ENCODE measurements at places on chromosomes 7 and 10. TPM values are rescaled to one million over a fixed set of nuclear protein-coding genes. Genes with fewer than 3 reads are reported as not detected.

FBXL15 gene
- 16.3 TPM for total RNA-seq

EBLN1 gene
- not detected for total RNA-seq

LIPA gene
- 35.9 TPM for total RNA-seq

DNA sequence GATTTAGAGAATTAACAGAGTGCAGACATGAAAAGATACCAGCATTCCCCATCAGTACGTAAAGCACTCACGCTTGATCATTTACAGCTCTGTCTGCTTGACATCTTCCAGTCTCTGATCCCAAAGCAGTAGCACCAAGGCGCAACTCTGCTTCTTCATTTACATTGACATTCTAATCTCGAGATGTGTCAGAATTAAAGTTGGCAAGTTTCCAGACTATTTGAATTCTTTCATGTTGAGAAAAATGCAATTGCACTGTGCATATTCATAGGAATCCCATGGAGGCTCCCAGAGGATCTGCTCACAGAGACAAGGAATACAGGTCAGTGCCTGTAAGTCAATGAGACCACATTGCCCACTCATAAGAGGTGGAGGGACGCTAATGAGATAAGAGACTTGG is 183.9 kb downstream of the LRRN3 start:
- no peak overlapping the region for H3K27ac ChIP-seq
- H3K27me3 ChIP-seq = no peaks in the 10 kb centered on the region
- no peaks in the 10 kb centered on the region for H3K4me1 ChIP-seq
- H3K4me3 ChIP-seq = no peak overlapping the region
- peaks cover 2% of the 10 kb centered on the region for H3K36me3 ChIP-seq
- DNase-seq = no peak

DNA sequence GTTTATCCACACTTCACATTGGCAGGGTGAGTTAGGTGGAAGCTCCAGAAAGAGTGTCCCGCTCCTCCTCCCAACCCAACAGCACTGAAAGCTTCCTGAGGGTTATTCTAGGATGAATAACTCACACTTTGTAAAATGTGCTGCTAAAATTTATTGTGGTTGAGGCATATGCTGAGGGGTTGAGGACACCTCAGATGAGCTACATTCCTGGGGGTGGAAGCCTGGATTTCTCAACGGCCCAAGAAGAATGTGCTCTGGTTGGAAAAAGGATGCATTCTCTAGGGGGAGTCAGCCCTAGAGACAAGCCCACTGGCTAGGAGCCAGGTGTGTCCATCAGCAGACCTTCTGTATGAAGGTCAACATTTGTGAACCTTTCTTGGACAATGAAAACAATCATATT is 91.5 kb upstream of the PDE1C start:
- H3K4me1 ChIP-seq = no peaks in the 10 kb centered on the region
- H3K36me3 ChIP-seq = no peaks in the 10 kb centered on the region
- H3K27me3 ChIP-seq = no peaks in the 10 kb centered on the region
- no peak overlapping the region for H3K4me3 ChIP-seq
- H3K27ac ChIP-seq = no peak overlapping the region
- DNase-seq = no peak

DNA sequence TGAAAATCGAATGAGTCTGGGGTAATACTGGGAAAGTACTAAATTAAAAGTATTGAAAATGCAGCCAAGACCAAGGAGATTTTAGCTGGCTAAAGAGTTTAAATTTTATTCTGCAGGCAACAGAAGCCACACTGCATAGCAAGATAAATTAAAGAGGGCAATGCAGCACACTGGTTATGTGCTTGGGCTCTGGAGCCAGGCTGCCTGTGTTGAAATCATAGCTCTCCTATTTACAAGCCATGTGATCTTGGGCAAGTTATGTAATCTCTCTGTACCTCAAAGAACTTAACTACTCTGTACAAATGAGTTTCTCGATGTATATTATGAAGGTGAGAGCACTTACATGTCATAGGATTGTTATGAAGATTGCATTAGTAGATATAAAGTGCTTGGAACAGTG is 9.9 kb downstream of the SLC25A13 start:
- H3K27me3 ChIP-seq = no peaks in the 10 kb centered on the region
- H3K4me1 ChIP-seq = peaks cover 4% of the 10 kb centered on the region
- no peak for DNase-seq
- H3K27ac ChIP-seq = no peak overlapping the region
- peaks cover 10% of the 10 kb centered on the region for H3K36me3 ChIP-seq

DNA sequence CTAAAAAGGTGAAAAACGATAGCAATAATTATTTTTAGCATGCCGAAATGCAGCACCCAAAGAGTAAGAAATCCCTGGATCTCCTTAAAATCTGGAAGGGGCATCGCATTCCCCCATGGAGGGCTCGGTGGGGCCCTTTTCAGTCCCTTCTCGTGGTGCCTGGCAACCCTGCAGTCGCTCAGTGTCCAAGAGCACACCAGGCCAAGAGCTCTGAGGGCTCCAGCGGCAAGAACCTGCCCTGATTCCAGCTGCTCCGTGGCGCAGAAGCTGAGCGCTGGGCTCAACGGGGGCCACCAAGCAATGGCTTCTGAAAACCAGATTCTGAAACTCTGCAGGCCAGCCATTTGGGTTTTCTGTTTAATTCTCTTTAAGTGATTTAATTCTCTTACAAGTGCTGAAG is 131.2 kb downstream of the PRKAG2 start:
- no peaks in the 10 kb centered on the region for H3K36me3 ChIP-seq
- H3K4me1 ChIP-seq = peaks cover 13% of the 10 kb centered on the region
- H3K4me3 ChIP-seq = no peak overlapping the region

DNA sequence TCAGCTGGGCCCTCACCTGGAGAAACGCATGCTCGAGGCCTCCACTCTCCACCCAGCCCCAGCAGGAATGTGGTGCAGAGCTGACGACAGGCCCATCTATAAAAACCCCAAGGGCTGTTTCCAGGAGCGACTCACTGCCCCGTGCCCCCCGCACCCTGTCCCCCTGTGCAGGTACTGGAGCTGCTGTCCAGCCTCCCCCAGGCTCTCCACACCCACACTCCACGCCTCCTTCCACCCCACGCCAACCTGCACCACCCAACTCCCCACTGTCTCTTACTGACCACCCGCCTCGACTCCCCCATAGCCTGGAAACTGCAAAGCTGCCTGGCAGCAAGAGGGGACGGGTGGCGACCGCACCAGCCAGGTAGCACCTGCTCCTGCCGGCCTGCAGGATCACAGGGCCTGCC is 43.3 kb downstream of the DIP2C start:
- H3K27me3 ChIP-seq = peaks cover 2% of the 10 kb centered on the region
- H3K4me3 ChIP-seq = no peak overlapping the region
- H3K36me3 ChIP-seq = no peaks in the 10 kb centered on the region
- H3K27ac ChIP-seq = no peak overlapping the region
- H3K4me1 ChIP-seq = no peaks in the 10 kb centered on the region
